ENCODE measurements at places on chromosomes 12 and 14.
A peak's percentile ranks its signal among the peaks of the same experiment; 100 is the strongest.

- peak; percentile 72 for DNase-seq
Measured at GRCh38 chr12:75781532-75782046, 250.0 kb downstream of the PHLDA1 start.

DNA sequence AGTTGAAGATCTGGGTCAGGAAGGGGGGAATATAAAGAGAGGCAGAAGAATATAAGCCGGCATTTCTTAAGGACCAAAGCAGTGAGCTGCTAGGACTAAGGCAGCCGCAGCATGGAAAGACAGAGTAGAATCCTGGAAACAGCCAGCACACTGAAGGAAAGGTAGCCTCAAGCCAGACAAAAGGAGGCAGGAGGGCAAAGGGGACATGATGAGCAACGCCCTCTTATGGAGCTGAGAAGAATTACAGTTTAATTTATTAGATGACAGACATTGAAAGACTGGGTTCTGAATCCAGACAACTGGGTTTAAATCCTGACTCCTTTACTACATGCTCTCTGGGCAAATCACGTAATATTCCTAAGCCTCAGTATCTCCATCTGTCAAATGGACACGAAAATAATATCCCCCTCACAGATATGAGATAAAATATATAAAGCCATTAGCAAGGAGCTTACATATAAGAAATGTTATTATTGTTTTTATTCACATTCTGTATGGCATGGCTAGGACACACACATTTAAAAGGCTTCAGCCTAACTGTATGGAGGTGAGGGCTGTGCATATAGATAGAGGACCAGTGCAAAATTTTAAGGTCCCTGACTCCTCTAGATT is 8.1 kb upstream of the PCED1B start:
- DNase-seq, result peak; percentile 11

DNA sequence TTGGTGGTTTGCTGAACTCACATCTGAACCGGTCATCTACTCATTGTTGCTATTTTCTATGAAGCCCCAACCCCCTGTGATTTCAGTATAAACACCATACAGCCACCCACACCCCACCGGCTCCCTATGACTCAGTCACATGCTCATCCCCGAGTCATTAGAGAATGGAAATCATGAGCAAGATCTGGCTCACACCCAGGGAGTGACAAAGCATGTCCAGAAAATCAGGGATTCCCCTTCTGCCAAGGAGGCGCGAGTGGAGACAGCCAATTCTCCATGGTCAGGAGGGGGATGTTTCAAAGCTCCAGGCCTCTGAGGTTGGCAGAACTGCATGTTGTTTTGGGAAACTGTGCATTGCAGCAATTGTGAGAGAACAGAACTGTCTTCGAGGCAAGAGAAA is 657.5 kb upstream of the TBX3 start:
- DNase-seq, result peak; percentile 99

GRCh38 chr12:123483602-123484248 is 25.8 kb downstream of the SNRNP35 start:
- DNase-seq, result no peak

DNA sequence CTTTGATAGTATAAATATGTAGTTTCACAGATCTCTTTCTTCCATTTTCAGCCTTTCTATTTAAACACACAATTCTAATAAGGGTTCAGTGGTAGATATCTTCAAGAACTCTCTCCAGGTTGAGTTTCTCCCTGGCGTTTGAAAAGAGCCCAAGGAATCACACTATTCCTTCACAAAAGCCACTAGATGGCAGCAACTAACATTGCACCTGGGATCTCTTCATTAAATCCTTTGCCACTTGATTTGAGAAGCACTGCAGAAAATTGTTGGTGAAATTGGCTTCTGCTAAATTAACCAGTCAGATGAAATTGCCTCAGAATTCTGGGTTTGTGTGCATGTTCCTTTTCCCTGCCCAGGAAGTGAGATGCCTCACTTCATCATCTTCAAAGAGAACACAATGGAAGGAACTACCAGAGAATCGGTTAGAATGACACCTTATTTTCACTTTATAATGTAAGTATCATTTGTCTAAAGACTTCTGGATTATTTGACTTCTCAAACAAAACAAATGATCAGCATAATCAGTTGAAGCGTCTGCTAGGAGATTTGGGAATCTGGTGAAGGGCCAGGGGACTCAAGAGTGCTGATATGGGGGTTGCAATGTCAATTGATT is 6.8 kb downstream of the CCDC198 start:
- peak; percentile 42 for DNase-seq

GRCh38 chr12:74890237-74890599 is 319.4 kb downstream of the KCNC2 start:
- peak; percentile 90 for DNase-seq

DNA sequence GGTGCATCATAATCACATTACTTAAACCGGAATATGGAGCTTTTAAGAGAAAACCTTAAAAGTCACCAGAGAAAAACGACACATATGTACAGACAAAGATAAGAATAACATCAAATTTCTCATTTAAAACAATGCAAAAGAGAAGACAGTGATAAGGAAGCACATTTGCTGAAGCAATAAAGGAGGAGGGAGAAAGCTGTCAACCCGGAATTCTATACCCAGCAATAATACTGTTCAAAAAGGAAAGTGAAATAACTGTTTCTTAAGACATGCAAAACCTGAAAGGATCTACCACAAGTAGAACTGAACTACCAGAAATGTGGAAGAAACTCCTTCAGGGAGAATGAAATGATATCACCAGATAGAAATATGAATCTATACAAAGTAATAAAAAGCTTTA is 15.4 kb downstream of the SLC6A13 start:
- DNase-seq, result no peak

DNA sequence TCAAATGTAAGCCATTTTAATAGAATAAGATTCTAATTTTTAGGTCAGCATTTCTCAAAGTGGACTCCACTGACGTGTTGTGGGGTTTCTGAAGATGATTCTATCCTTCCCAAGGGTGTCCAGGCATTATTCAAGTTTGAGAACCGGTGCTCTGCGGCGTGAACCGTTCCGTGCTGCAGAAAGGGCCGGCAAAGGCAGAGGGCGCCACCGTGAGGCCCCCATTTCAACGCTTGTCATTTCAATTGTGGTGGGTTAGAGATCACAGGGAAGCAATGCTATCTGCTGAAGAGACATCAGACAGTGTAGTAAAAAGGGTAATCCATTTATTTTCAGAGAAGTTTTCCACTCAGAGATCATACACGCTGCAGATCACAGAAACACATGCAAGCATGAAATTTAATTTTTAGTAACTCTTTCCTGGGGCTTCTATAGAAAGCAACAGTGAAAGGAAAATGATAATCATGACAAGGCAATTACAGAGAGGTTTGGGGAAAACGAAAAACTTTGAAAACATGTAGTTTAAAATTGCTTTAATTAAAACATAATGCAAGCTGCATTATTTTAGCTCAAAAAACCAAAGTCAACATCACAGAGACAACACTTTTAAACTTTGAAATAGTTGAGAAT is 201.7 kb downstream of the EXOC5 start:
- no peak for DNase-seq

- peak; percentile 30 for DNase-seq
Measured at GRCh38 chr12:107912421-107913004, 138.0 kb downstream of the ASCL4 start.

DNA sequence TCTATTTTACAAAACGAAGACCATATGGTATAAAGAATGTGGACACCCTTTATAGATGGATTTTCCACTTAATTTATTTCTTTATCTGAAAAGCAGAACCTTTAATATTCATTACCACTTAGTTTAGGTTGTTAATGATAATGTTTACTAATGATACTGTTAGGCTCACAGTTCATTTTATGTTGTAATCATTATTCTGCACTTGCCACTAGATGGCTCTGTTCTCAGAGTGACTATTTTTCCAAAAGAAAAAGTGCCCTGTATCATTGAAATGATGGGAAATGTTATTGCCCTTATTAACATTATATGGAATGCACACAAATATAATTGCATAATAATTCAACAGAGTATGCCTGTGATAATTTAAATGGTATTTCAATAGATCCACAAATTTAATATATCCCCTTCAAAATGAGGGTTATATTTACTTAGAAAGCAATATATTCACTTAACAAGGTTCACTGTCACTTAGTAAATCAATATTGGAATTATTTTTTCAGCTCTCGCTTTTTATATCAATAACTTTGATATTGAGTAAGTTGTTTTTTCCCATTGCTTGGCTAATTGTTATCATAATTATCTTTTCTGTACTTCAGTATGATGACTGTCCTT is 95.7 kb downstream of the PDE3A start:
- DNase-seq, result no peak

DNA sequence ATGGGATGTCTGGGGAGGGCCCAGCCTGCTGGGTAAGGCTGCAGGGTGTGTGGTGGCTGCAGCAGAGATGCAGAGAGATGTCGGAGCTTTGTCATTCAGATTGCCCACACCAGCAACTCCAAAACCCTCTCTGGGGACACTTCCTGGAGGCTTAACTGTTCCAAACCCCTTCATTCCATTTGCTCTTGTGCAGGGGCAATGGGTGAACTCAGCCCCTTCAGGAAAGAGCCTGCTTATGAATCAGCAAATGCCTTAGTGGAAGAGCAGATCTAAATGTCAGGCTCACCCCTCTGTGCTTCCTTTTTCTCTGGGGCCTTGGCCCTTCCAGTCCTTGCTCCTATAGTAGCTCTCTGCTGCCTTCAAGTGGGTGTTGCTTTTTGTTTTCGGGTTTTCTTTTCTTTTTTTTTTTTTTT is 36.7 kb upstream of the GPATCH2L start:
- no peak for DNase-seq

DNA sequence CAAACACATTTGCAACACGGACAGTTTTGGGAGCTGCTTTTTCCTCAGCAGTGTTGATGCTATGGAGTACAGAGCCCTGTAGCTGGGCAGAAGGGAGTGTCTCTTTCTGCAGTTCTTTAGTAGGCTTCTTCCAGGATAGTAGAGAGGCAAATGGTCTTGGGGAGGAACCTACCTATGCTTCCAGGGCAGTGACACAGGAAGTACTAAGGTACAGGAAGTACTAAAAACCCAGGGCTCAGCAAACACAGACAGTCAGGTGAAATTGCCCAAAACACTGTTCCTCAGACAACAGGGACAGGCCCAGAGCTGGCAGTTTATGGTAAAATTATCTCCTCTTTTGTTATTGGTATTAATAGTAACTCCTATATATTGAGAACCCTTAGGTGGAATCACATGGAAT is 217.6 kb downstream of the TTC8 start:
- DNase-seq, result no peak

DNA sequence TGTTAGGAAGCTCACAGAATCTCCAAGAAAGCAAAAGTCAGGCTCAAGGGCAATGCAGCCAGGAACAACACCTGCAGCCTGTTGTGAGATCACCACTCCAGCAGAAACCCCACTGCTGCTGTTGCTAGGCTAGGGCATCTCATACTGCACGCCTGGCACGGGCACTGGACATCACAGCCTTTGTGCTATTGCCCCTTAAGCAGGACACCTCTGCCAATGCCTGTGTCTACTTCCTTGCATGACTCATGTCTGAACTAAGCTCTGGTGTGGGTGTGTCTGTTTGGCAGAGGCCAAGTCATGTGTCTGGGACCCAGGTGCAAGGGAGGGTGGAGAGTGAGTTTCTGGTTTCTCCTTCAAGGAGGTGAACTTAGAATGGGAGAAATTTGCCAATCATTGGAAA is 10.0 kb upstream of the DDX47 start:
- DNase-seq, result peak; percentile 85

- no peak for DNase-seq
Measured at GRCh38 chr12:126719912-126720705, 1546.9 kb upstream of the TMEM132C start.

DNA sequence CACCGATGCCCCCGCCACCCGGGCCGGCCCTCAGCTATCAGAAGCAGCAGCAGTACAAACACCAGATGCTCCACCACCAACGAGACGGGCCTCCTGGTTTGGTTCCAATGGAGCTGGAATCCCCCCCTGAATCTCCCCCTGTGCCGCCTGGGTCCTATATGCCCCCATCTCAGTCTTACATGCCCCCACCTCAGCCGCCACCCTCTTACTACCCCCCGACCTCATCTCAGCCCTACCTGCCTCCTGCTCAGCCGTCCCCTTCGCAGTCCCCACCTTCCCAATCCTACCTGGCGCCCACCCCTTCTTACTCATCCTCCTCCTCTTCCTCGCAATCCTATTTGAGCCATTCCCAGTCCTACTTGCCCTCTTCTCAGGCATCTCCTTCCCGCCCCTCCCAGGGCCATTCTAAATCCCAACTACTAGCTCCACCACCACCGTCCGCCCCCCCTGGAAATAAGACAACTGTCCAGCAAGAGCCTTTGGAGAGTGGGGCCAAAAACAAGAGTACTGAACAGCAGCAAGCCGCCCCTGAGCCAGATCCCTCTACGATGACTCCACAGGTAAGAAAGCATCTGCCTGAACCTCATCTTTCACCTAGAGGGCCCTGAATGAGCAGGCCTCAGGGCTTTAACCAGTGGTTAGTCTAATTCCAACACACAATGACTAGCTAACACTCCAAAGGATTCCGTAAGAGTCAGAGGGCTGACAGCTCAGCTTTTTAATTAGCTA is 851 bp downstream of the YLPM1 start:
- peak; percentile 25 for DNase-seq

DNA sequence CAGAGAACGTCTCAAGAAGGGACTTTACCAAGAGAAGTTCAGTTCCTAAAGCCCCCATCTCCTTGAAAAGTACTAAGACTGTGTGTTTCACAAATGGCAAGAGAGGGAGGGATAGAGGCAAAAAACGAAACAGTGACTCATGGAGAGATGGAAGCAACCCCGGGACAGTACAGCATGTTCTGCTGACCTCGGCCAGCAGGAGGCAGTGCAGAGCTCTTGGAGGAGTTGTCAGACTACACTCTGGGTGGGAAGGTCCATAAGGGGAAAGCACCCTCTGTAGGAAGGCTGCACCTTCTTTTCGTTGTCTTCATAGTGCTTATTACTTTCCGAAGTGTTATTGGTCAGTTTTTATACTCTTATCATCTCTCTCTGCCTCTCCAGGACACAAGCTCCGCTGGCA is 525.2 kb upstream of the CCDC196 start:
- DNase-seq, result peak; percentile 26

All from EL (cell line).